ENCODE measurements at places on chromosomes 11 and 22.

DNA sequence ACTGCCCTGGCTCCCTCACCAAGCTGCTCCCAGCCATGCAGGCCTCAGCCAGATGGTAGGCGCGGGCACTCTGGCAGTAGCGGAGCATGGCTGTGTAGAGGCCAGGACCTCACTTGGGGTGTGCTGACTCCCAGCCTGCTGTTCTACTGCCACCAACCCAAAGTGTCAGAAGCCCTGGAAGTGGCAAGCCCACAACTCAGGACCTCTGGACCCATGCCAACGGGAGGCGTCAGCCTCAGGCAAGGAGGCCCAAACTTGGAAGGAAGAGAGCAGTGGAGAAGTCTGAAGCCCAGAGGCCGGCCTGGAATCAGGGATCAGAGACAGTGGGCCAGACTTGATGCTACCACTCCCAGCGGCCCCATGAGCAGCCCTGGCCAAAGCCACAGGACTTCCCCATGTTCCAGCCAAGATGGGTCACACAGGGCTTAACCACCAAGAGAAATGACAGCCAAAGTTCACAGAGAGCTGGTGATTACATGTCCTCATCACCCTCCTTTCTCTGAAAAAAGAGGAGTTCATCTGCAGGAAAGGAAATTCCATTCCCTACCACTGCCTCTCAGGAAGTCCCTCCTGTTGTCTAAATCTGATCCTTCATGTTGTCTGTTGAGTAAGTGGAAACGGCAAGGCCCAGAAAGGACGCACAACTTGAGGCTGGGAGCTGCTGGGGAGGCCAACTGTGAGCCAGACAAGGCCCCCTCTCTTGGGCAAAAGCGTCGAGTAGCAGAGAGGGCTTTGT is 4.4 kb downstream of the ARRB1 start:
- DNase-seq, result no peak

DNA sequence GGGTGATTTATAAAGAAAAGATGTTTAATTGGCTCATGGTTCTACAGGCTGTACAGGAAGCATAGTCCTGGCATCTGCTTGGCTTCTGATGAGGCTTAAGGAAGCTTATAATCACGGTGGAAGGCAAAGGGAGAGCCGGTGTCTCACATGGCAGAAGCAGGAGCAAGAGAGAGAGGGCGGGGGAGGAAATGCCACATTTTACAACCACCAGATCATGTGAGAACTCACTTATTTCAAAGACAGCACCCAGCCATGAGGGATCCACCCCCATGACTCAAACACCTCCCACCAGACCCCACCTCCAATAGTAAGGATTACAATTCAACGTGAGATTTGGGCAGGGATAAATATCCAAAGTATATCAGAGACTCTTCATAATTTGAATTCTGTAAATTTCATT is 200.7 kb downstream of the MSANTD4 start:
- no peak for DNase-seq

DNA sequence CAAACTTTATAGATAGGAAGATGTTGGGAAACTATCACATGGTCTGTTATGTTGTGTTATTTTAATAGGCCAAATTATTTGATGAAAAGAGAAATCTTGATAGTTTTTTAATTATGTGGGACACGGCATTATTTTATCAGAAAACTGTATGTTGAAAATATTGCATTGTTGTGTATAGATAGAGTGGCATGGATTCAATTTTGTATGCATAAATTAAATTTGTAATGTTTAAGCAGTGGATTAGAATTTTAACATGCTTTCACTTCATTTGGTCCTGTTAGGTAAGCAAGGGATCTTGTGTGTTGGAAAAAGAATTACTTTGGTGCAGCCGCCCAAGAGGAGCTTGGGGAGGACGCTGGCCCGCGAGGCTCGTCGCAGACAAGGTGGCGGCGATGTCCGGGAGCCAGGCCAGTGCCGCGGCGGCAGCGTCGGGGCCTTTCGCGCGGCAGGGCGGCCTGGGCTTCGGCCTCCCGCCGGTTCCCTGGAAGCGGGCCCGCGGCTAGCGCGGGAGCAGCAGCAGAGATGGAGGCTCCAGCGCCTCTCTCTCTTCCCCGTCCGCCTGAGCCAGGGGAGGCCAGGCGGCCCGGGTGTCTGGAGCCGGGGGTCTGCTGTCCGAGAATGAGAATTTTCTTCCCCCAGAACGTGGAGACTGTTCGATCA is 82.7 kb downstream of the GGT1 start:
- DNase-seq, result no peak

- DNase-seq, result no peak
These were observed 42.9 kb downstream of the KCNQ1OT1 start for GRCh38 chr11:2656859-2657258.

DNA sequence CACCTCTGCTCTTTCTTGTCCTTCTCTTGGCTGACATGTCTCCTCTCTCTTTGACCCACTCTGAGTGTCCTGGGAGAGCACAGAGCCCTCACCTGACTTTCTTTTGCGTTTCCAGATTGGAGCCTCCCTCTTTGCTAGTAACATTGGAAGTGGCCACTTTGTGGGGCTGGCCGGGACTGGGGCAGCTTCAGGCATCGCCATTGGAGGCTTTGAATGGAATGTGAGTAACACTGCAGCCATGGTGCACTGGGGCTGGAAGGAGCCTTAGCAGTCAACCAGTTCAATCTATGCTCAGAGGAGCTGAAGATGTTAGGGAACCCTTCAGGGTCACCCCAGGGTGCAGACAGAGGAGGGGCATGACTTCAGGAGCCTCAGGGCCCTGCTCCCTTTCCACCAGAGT is 23.8 kb downstream of the SLC5A1 start:
- no peak for DNase-seq

DNA sequence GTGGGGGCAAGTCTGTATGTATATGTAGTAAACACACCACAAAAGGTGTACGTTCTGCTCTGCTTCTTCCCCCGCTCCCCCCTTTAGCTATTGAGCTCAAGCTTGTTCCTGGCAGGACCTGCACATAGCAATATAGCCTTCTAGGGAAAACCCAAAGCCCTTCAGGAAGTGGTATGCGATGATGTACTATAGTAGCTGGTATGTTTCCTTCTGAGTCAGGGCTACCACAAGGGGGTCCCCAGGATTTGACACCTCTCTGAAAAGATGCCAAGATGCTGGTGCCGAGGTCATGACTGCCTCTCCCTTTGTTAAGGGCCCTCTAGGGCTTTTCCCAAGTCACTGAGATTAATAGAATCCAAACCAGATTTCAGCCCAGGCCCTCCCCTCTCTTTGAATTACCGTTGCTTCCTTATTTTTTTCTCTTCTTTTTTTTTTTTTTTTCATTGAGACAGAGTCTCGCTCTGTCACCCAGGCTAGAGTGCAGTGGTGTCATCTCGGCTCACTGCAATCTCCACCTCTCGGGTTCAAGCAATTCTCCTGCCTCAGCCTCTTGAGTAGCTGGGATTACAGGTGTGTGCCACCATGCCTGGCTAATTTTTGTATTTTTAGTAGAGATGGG is 268.4 kb downstream of the ETS1 start:
- no peak for DNase-seq

GRCh38 chr11:73317373-73317772 is 9.3 kb downstream of the ARHGEF17 start:
- DNase-seq, result no peak

- DNase-seq, result no peak
These were observed 1.3 kb downstream of the PPP1R14B start for GRCh38 chr11:64245401-64245796.

GRCh38 chr11:112165049-112165448 is 1.2 kb upstream of the IL18 start:
- no peak for DNase-seq

DNA sequence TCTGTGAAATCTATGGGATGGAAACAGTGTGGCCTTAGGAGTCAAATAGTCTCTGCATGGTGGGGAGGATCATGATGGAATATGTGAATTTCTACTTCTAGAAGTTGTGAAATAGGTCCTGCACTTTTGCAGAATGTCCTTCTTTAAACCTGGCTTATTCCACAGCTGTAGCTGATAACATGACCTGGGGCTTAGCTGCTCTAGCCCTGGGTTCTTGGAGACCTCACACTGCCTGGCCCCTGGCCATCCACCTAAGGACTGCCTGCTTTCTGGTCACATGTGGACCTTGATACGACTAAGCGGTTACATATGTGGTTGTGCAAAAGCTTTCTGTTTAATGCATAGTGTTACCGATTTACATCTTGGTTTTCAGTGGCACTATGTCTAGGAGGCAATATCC is 88.2 kb downstream of the SWAP70 start:
- DNase-seq, result no peak

DNA sequence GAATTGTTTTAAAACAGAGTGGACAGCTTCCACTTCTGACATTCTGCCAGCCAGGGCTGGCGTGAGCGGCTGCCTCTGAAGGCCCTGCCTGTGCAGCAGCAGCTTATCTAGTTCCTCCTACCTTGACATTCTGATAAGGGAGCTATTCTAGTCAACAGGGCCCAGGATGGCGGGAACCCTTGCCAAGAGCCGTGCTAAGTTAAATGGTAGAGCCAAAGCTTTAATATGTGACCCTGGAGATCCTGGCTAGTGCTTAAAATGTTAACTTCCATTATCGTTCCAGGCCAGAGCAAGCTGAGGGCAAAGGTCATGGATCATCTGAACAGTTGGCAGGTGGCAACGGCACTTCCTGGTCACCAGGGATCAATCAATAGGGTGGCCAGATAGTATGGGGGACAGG is 3.5 kb downstream of the KCNJ5 start:
- no peak for DNase-seq

GRCh38 chr22:49015459-49015858 is 812.2 kb downstream of the BRD1 start:
- DNase-seq, result no peak

- DNase-seq, result no peak
These were observed 41.5 kb upstream of the CYP2D6 start for GRCh38 chr22:42171946-42172719.

DNA sequence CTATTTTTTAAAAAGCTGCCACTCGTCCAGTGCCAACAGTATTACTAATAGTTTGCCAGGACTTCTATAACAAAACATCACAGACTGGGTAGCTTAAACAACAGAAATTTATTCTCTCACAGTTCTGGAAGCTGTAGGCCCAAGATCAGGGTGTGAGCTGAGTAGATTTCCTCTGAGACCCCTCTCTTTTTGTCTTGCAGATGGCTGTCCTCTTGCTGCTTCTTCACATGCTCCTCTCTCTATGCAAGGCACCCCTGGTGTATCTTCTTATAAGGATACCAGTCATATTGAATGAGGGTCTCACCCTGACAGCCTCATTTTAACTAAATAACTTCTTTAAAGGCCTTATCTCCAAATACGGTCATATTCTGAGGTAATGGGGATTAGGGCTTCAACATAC is 390.9 kb downstream of the DLG2 start:
- DNase-seq, result no peak

- DNase-seq, result no peak
These were observed 4.9 kb downstream of the MS4A15 start for GRCh38 chr11:60761436-60762190.

DNA sequence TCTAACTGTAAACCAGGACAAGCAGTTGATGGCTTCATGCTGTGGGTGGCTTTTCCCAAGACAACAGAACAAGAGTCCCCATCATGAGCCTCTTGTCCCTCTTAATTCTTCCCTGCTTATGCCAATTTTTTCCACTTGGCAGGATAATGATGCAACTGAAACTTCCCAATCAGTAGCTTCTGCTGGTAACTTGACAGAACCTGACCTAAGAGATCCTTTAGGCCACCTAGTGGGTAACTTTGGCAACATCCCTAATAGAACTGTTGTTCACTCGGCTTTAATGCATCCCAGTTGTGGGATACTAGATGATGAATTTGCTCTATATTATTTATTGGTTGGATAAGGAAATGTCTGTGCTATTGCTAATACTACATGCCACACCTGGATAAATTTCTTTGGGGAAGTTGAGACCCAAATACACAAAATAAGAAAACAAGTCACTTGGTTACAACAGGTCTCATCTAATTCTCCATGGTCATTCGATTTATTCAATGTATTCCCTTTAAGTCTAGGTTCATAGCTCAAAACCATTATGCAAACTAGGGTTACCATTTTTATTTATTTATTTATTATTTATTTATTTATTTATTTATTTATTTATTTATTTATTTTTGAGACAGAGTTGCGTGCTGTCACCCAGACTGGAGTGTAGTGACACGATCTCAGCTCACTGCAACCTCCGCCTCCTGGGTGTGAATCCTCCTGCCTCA is 41.4 kb upstream of the NFAM1 start:
- DNase-seq, result peak; percentile 50

- DNase-seq, result peak; percentile 79
These were observed 37.6 kb downstream of the ATXN10 start for GRCh38 chr22:45709060-45709739.

DNA sequence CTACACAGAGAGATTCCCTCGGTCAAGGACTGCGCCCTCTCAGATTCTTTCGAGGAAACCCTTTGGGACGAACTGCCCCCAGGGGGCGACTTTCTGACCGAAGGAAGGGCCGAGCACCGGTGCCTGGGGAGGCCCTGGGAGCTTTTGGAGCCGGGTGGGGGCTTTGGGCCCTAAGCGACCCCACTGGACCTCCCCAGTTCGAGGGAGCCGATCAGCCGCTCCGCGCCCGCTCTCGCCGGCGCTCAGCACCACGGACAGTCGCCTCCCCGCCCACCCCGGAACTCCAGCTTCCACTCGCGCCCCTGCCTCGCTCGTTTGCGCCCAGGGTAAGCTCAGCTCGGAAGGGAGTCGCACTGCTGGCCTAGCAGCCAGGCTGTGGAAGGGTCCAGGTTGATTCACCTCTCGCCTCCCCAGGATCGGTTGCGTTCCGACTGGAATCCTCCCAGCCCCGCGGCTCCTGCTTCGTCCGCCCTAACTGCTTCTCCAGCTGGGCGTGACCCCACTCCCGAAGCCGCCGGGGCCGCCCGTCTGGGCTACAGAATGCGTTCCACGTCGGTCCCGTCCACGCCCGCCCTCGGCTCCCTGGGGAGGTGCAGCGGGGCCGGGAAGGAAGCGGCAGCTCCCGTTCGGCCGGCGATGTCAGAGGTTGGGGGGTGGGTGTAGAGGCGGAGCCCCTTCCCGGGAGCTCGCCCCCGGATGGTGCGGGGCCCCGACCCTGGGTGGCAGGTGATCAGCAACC is 428 bp downstream of the SCN3B start:
- no peak for DNase-seq

DNA sequence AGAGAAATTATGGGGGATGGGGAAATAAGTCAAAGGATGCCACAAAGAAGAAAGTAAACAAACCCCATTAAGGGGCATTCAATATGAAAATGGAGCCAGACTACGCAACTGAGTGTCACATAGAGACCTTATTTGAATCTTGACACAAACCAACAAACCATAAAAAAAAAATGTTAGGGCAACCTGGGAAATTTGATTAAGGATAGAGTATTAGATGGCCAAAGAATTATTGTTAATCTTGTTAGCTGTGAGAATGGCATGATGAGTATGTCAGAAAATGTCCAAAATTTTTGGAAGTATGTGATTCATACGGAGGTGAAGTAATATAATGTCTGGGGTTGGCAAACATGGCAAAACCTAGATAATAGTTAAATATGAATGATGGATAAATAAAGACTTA is 322.1 kb upstream of the MPPED2 start:
- DNase-seq, result no peak

GRCh38 chr11:75896843-75897419 is 81.9 kb downstream of the UVRAG start:
- DNase-seq, result peak; percentile 60

- peak; percentile 18 for DNase-seq
These were observed 74.4 kb upstream of the PPARA start for GRCh38 chr22:46075764-46076531.

GRCh38 chr11:6736495-6737121 is 35.2 kb downstream of the OR2AG2 start:
- no peak for DNase-seq

Measured in kidney capillary endothelial cell (primary cell).